Activated effector memory CD4-positive, alpha-beta T cell treated with Interleukin-2 at 50 U/mL for 16 hours (primary cell): ENCODE measurements at places on chromosomes 3 and 15.

DNA sequence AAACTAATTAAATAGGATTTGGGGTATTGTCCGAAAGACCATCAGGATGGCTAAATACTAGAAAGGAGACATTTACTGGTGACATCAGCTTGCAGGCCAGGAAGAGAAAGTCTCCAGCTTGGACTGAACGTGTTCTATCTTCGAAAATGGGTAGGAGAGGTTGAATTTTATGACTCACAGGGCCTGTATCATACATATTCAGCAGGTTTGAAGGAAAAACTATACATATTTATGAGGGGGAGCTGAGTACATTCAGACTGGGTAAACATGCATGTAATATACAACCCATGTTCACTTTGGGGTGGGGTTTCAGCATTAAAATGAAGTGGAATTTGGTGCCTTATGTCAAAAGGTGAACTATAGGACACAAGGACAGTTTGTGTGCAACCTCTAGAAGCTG, 129.3 kb upstream of the CRBN start:
- no peak for DNase-seq

- no peak for DNase-seq
Observed at GRCh38 chr3:157103860-157104259, 56.1 kb downstream of the CCNL1 start.

DNA sequence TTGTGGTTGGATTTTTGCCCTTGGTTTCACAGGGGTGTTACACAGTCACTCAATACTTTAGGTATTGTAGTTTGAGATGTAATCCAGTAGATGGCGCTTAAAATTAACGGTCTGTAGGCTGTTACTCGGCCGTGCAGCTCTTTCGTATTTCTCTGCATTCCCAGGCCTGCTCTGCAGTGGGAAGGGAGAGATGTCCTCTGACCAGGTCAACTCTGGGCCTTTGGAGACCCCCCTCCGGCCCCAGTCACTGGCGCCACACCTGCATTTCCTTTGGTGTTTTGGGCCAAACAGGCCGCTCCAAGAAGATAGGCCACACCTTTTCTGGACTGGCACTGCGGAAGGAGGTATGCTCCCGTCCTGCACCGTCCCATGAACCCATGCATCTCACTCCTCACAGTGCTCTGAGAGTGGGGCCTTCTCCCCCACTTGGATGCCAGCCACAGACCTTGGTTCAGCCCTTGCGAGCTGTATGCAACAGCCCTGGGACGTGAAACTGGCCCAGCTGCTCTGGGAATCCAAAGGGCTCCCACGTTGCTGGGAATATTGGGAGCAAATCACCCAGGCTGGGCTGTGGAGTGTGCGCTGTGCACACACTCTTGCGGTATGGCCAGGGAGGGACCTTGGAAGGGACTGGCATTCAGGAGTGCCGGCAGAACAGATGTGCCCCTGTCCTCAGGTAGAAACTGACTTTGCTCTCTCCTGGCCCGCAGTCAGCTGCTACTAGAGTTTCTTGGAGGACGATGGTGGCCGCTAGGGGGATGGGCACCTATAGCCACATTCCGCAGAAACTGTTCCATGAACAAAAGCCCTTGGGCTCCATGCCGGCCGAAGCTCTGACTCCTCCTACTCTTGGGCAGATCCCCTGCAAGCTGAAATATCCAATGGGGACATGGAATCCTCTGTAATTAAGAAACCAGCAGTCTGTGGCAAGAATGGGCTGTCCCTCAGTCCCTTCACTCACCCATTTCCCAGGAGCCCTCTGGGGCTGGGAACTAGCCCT, 410.5 kb upstream of the CADM2 start:
- no peak for DNase-seq

DNA sequence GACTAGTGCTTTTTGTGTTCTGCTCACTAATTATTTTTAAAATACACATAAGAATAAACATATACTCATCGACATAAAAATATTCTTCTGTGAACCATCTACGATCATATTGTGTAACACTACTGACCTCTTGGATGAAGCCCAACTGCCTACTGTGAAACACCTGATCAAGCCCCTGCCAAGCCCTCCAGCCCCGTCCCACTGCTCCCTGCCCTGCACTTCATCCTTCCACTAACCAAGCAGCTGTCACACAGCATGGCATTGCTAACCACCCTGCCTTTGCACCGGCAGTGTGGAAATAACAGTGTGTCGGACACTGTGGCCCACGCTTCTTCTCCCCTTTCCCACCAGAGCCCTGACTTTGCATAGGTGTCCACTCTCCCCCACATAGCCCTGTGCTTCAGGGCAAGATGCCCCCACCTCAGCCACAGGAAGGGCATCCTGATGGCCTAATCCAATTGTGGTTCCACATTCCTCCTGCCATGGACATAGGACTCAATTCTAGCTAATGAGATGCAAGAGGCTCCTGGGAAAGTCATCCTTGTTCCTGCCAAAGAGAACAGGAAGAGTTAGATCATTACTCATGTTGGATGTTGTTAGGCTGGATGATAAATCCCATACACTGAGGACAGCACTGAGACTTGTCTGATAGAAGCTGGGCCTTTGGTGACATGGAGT, 35.0 kb upstream of the ARID3B start:
- no peak for DNase-seq

- no peak for DNase-seq
Observed at GRCh38 chr15:66098022-66098363, 155.6 kb downstream of the MEGF11 start.

- no peak for DNase-seq
Observed at GRCh38 chr15:78156653-78157052, 7.5 kb downstream of the IDH3A start.

DNA sequence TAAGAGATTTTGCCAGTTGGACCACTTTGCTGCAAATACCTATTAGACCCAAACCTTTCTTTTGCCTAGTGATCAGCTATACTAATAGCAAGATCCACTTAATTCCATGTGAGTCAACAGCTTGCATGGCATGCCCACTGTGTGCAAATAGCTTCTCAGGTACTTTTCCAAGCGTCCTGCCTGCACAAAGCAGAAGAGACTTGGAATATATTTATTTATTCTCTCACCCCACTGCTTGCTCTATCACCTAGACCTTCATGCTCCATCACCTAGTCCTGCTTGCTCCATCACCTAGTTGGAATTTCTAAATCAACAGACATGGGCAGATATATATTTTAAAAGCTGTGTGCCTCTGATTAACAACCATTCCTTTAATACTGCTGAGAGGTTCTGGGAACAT, 47.6 kb downstream of the MBNL1 start:
- no peak for DNase-seq

DNA sequence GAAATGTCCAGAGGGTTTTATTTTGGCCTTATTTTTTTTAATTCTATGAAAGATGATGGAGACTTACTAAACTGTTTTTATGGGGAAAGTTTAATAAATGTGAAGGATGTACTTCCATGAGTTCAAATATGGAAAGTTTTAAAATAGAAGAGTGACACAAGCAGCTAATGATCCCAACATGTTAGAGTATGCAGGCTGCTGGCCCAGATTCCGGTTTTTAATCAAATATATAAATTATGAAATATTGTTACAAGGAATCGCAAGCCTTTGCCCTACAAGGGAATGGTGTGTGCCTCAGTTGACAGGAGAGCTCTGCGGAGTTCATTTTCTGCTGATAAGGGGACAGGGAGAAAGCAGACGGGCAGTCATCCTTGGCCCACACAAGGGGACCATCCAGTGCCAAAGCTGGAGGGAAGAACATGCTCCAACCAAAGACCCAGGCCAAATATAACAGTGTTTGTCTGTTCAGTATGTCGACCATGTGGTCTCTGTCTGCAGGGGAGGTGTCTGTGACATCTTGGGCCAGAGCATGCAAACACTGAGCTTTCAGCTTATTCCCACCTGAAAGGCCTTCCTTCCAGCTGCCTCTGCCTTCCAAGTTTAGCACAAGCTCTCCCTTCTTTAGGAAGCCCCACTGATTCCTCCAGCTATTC, 69.8 kb downstream of the SSUH2 start:
- no peak for DNase-seq

GRCh38 chr3:169508426-169508825, 155.1 kb downstream of the MECOM start:
- no peak for DNase-seq

DNA sequence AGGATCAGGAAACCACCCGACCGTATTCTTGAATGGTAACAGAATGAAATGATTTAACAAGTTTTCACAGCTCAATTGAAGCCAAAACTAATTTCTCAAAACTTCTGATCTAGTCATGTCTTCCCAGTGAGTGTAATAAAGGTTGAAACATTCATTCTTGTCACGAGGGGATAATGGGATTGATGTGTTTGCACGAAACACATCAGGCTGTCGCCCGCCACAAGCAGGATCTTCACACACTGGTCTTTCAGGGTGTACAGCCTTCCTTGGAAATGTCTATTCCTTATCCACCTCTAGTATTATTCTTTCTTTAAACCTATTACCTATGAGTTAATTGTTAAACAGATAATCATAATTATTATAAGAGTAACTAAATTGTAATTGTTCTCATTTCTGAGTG, 94.3 kb downstream of the KCNAB1 start:
- no peak for DNase-seq
